ENCODE measurements at places on chromosomes 16 and 17. TPM values are rescaled to one million over a fixed set of nuclear protein-coding genes. Genes with fewer than 3 reads are reported as not detected.
A peak's percentile ranks its signal among the peaks of the same experiment; 100 is the strongest.

GRCh38 chr17:36544044-36544306 lies 744 bp upstream of the GGNBP2 start:
- peak; percentile 5 for DNase-seq

GRCh38 chr16:84999200-84999599 lies 12.1 kb downstream of the ZDHHC7 start:
- no peak for DNase-seq

- DNase-seq: no peak
These were observed 67.5 kb downstream of the XYLT1 start for GRCh38 chr16:17403156-17403809.

NOG gene
- polyA plus RNA-seq: 0.26 TPM

SLC16A6 gene
- polyA plus RNA-seq: 0.20 TPM

PIK3R5 gene
- polyA plus RNA-seq: not detected

- DNase-seq: no peak
These were observed 922 bp upstream of the MRPL58 start for GRCh38 chr17:75011401-75012095.

- DNase-seq: no peak
These were observed 179.1 kb downstream of the TOX3 start for GRCh38 chr16:52367821-52368220.

DNA sequence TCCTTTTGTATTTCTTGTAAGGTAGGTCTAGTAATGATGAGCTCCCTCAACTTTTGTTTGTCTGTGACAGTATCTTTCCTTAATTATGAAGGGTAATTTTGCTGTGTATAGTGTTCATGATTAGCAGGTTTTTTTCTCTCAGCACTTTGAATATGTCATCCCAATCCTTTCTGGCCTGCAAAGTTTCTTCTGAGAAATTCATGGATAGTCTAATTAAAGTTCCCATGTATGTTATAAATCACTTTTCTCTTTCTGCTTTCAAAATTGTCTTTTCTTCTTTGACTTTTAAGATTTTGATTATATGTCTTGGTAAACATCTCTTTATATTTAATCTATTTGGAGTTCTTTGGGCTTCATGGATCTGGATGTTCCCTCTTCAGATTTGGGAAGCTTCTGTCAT lies 54.3 kb upstream of the ZKSCAN2 start:
- no peak for DNase-seq

- no peak for DNase-seq
These were observed 12.8 kb downstream of the CDH16 start for GRCh38 chr16:66905633-66906539.

DNA sequence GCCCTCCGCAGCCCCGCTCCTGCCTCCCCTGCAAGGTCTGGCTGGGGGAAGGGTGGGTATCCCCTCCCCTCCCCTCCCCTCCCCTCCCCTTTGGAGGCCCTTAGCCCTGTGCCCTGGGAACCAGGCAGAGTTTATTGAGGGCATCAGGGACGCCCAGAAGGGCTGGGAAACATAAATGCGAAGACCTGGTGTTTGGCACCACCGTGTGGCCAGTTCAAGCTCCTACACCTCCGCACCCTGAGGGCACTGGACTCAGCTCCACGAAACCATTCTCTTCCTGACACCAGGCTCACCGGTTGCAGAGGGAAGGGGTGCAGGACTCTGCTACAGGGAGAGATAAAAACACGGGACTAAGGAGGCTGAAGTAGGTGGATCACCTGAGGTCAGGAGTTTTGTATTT lies 1.0 kb upstream of the AIPL1 start:
- DNase-seq: no peak

DNA sequence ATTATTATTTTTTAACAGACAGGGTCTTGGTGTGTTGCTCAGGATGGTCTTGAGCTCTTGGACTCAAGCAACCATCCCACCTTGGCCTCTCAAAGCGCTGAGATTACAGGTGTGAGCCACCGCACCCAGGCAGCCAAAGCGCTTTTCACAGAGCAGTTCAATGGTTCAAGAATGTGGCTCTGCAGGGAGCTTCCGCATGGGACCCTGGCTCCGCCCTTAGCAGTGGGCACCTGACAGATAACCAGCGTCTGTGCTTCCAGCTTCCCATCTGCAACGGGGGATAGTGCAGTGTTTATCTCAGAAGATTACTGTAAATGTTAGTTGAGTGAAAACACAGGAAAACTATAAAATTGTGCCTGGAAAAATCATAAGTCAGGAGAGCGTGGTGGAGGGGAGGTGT lies 99.4 kb downstream of the KCNJ12 start:
- DNase-seq: no peak

- DNase-seq: no peak
These were observed 160.8 kb downstream of the CA10 start for GRCh38 chr17:51997723-51998122.

BIRC5 gene
- polyA plus RNA-seq: 24.8 TPM

- no peak for DNase-seq
These were observed 7.2 kb downstream of the MMP15 start for GRCh38 chr16:58032710-58033293.

GRCh38 chr16:70801611-70802010 lies 653 bp upstream of the VAC14 start:
- no peak for DNase-seq

DNA sequence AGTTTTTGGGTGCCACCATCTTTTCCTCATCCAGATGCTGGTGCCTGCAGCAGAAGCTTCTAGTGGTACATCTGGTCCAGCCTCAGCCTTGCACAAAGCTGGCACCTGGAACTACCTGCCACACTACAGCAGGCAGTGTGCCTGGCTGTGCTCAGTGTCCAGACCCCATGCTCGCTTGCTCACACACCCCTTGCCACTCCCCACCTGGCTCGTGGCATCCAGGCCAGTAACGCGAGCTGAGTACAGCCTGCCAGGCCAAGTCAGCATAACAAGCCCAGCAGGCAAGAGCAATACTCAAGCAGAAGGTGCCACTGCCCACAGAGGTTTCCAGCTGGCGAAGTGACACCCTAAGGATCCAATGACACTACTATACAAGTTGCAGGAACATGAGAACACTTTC lies 29.7 kb upstream of the KIF2B start:
- no peak for DNase-seq

- DNase-seq: peak; percentile 41
These were observed 25.7 kb upstream of the ENDOV start for GRCh38 chr17:80389011-80389995.

DNA sequence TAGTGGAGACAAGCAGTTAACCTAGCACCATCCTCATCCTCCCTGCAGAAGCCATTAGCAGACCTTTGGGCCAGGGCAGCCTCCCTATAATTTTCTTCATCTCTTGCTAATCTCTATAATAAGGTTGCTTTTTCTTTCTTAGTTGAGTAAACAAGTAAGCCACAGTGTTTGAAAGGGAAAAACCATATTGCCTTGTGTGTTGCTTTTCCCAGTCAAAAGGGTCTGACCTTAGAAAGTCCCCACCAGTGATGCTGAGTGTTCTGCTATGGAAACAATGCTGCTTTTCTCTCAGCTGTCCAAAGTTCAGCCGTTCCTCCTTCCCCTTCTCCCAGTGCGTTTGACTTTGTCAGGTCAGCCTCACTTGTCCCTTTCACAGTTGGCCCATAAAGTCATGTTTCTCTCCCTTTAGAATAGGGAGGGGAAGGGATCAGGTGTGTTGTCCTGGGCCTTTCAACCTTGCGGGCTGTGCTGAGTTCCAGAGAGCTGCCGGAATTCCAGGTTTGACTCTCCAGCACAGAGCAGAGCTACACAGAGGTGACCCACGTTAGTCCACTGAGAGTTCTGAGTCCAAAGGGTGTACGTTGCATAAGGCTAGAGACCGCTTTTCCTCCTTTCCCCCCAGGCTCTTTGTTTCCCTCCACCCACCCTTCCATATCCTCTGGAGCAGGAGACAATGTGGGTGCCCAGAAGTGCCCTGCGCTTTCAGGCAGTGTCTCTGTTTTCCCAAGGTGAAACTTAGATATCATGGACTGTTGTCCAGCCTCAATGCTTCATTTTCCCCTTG lies 15.9 kb upstream of the CLEC18C start:
- no peak for DNase-seq

DNA sequence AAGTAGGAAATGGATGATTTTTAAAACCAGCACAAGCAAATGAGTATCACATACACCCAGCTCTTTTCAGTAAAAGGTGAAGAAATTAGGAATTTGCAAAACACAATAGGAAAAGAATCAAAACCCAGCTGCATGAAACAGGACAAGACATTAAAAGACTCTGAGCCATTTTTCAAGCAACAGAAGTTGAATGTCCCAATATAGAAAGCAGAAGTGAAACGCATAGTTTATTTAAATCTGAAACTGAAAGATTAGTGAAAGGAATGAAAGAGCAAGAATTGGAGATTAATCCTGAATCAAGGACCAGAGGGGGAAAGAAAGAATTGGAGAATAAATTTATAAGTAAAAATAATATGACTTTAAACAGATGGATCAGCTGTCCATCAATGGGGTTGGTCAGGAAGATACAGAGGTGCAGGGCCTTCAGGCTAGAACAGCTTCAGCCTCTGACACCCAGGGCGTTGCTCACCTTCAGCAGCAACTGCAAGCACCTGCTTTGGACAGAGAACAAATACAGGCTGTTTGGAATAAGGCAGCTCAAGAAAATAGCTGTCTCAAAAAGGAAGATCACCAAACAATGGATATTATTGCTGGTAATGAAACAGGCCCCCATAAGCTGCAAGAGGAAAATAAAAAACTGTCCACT lies 3.9 kb upstream of the ARHGAP17 start:
- no peak for DNase-seq

- no peak for DNase-seq
These were observed 345.2 kb upstream of the TBX2 start for GRCh38 chr17:61054436-61054835.

GRB7 gene
- 0.23 TPM for polyA plus RNA-seq

- DNase-seq: no peak
These were observed 18.2 kb downstream of the CHD9 start for GRCh38 chr16:53073022-53073421.

UBFD1 gene
- polyA plus RNA-seq: 61.4 TPM

DNA sequence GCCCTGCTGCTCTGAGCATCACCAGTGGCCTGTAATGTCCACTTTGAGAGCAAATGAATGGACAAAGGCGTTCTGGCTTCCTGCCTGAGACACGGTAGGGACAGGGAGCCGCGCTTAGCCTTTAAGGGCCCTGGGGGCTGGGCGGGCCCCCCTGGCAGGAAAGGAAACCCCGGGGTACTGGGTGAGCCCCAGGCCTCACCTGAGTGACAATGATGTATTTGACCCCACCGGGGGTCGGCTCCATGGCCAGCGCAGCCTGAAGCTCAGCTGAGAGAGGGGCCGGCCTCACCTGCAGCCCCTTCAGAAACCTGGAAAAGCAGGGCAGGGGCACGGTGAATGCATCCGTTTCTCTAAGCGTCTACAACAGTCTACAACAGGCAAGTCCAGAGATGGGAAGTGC lies 2.2 kb upstream of the CYBA start:
- no peak for DNase-seq

DNA sequence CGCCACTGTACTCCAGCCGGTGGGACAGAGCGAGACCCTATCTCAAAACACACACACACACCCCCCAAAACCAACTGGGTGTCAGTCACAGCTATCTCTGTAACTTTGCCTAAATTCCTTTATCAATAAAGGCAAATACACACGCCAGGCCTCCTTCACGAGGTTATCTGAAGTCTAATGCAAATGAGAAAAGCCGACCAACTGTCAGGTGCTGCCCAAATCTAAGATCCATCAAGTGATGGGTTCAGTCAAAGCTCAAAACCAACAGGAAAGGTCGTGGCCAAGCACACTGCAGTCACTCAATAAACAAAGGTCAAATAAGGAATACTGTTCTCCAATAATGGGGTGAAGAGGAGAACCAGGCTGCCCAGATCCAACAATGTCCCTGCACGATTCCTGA lies 1.1 kb downstream of the ANKFY1 start:
- DNase-seq: no peak

GRCh38 chr16:46747777-46748651 lies at the start of gene MYLK3:
Gene MYLK3 (minus strand): TSS chr16:46748344. CDS start chr16:46748193, 151 bp downstream.
- DNase-seq: no peak

Data from BJ (cell line).